ENCODE measurements at places on chromosomes 2 and 18.

GRCh38 chr2:38152035-38152434 is 76.1 kb upstream of the CYP1B1 start:
- DNase-seq, result no peak

- no peak for DNase-seq
Measured at GRCh38 chr2:1079873-1080799, 129.5 kb downstream of the SNTG2 start.

- DNase-seq, result no peak
Measured at GRCh38 chr2:225454412-225454811, 54.9 kb downstream of the NYAP2 start.

DNA sequence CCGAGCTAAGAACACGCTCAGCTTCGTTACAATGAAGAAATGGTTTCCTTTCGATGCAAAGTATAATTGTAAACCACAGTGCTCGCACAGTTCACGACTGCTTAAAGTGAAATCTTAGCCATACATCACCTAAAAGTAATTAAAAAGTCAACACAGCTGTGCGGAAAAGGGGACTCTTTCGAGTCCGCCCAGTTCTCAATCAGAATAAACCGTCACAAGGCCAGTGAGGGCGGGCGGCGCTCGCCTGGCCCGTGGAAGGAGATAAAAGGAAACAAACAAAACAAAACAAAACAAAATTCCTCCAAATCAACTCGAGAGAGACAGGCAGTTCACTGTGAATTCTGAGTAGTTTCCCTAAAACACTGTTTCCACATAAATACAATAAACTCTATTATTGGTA is 200.9 kb downstream of the TWIST2 start:
- DNase-seq, result no peak

DNA sequence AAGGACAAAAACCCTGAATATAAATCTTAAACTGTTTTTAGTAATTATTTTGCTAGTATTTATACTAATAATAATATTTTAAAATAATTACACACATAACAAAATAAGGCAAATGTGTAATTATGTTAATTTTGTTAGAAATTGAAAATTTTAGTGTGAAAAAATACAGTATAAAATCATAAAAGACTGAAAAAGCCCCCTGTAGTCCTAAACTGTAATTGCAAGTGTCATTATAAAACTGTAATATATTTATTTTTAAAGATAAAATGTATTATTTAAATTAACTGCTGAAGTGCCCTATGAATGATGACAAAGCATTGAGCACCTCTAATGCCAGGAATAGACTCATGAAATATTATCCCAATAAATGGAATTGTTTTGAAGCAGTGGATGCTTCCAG is 1117.7 kb downstream of the CBLN2 start:
- DNase-seq, result no peak

DNA sequence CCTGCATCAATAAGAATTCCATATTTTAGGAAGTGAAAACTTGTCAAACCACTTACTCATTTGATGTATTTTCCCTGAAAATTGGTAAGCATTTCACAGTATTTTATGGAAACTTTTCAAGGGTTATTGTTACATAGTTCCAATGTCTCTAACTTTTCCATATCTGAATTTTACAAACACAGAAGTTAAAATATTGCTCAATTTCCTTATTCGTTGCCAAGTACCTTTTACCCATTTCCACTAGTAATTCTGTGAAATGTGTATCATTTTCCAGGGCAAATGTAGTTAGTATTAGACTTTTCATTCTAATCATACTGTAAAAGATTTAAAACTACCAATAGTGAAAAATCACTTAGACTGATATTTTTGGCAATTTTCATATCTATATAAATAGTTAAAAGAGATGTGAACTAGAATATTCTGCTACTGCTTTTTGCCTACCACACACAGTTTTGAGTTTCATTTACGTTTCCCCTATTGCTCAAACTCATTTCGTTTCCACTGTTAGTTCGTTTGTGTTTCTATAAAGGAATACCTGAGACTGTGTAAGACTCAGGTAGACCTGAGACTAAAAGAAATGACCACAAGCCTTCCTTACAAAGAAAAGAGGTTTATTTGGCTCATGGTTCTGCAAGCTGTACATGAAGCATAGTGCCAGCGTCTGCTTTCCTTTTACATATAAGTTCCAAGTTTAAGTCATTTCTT is 86.3 kb downstream of the PMS1 start:
- no peak for DNase-seq

DNA sequence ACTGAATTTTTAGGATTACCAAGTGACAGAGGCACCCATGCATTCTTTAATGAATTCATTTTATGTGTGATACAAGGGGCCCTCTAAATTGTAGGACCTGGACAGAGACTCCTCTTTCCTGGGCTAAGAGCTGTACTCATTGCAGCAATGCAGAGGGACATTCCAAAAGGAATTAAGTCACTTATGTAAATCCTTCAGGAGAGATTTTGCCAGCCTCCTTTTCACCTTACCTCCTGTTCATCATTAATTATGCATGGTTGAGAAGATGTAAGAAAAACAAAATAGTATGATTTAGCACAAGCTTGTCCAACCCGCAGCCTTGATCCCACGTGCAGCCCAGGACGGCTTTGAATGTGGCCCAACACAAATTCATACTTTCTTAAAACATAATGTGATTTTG is 84.5 kb upstream of the TANK start:
- DNase-seq, result no peak

GRCh38 chr2:179513181-179513580 is 248.5 kb upstream of the SESTD1 start:
- DNase-seq, result no peak

- no peak for DNase-seq
Measured at GRCh38 chr18:40670668-40671375, 1284.2 kb upstream of the PIK3C3 start.

GRCh38 chr2:168147830-168148794 is 99.3 kb downstream of the STK39 start:
- no peak for DNase-seq

- DNase-seq, result no peak
Measured at GRCh38 chr18:28005164-28005563, 171.8 kb downstream of the CDH2 start.

GRCh38 chr2:65742977-65743376 is 310.6 kb upstream of the SPRED2 start:
- DNase-seq, result no peak

GRCh38 chr2:170404846-170405245 is 226.9 kb downstream of the MYO3B start:
- DNase-seq, result no peak

GRCh38 chr2:58428096-58429013 is 187.2 kb upstream of the FANCL start:
- DNase-seq, result no peak

- DNase-seq, result no peak
Measured at GRCh38 chr2:143241403-143242088, 112.3 kb downstream of the ARHGAP15 start.

GRCh38 chr2:241802421-241803318 is 6.3 kb upstream of the NEU4 start:
- peak; percentile 56 for DNase-seq

DNA sequence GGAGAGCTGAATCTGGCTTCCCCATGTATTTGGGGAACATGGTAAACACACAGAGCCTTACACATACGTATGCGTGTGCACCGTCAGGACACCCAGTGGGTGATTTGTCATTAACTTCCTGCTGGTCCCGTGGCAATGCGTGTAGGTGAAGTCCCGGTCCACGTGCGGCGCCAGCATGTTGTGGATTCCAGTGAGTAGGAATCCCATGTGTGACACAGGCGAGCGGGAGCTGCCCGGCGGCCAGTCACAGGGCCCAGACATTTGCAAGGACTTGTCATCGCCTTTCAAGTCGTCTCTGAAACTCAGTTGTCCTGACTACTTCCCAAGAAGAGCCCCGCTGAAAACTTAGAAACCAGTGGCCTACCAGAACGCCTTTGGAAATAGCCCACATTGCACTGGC is 102.0 kb downstream of the RNF144A start:
- no peak for DNase-seq

DNA sequence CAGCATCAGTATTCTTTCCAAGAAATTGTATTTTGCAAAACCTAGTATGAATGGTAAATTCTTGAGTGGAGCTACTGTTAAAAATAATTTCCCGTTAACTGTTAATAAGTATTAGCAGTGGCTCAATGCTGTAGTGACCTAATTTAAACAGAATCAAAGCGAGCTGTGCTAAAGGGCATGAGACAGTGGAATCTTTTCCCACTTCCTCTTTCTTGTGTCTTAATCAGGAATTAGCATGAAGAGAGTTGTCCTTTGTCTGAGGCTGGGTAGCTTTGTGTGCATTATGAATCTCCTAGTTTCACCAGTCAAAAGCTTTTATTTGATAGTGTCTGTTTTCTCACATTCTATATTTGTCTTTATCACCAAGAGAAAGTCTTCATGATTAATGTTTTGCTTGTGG is 298.8 kb upstream of the GCFC2 start:
- DNase-seq, result no peak

DNA sequence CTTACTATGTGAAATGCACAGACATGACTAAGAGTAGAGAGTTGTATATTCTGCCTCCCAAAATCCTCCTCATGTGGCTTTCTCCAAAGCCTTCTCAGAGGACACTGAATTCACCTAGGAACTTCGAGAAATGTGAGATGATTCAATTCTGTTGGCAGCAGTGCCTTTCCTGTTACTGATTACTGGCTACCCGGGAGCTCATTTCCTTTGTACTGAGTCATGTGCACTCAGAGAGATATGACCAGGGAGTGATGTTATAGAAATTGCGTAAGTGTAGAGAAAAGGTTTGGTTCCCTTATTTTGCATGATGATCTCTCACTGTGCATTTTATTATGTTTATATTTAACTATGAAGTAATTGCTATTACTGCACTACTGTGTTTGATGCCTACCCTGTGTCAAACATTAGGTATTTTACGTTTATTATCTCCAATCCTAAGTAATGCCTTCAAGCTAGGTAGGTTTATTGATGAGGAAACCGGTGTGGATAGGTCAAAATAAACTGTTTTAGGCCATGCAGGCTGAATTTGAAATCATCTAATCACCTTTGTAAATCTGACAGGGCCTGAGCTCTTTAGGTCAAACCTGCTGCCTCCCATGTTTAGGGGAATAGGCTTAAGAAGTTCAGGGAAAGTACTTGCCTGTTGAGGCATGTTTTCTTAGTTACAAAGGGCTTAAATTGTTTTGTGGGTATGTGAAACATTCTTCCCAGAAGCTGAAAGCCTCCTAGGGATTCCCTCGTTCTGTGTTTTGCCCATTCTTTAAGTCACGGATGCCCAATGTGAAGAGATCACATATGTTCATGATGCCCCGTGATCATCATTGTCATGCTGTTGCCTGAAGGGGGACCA is 86.8 kb downstream of the FMNL2 start:
- no peak for DNase-seq

DNA sequence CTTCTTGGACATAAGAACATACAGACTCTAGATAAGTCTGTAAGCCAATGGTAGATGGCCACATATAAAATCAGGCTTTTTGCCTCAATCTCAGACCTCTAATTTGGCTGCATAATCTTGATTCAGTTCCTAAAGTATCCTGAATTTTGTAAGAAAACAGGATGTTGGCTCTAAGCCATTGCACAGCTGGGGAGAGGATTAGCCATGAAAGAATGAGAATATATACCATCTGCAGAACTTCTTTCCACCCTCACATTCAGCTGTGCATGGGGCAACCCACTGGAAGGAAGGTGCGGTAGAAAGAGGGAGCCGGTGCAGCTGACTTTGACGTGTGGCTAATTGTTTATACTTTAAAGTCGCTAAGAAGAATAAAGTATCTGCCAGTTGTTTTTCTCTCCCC is 1061.6 kb upstream of the FAM98A start:
- no peak for DNase-seq

DNA sequence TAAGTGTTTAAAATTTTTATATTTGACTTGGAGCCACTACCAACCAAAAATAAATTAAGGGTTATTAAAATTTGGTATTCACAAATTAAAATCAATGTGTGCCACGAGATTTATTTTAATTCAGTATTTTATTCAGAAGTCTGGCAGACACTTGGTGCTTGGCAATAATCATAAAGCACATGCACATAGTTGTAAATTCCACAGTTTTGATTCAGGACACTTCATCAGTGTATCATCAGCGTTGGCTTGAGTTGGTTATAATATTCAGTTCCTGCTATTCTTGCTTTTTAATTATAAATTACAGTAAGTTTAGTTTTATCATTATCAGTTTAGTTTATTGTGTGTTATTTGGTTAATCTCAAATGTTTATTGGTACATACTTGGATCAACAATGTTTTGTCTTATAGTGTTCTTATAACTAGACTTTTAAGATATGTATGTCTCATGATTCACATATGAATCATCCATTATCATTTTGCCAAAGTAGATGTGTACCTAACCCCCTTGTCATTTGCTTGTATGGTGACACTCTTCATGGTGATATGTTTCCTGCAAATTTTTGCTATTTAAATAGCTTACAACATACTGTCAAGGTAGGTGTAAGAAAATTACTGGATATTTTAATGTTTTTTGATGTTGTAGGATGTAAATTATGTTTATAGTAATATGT is 237.9 kb downstream of the BABAM2 start:
- no peak for DNase-seq

DNA sequence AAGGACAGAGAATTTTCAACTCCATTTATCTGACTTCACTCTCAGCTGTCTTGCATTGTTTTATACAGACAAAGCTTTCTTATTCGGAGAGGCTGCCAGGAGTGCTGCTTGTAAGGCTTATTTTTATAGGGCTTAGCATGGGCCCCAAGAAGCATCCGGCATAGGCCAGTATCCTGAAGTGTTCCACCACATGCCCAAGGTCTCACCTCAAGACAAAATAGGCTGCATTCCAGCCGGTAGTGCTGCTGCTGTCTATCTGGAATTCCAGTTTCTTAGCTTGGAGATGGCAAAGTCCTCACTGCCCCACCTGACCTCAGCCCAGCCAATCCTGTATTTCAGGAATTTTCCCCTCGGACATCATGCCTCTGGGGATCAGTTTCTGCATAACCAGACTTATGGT is 47.6 kb upstream of the MCFD2 start:
- DNase-seq, result no peak

DNA sequence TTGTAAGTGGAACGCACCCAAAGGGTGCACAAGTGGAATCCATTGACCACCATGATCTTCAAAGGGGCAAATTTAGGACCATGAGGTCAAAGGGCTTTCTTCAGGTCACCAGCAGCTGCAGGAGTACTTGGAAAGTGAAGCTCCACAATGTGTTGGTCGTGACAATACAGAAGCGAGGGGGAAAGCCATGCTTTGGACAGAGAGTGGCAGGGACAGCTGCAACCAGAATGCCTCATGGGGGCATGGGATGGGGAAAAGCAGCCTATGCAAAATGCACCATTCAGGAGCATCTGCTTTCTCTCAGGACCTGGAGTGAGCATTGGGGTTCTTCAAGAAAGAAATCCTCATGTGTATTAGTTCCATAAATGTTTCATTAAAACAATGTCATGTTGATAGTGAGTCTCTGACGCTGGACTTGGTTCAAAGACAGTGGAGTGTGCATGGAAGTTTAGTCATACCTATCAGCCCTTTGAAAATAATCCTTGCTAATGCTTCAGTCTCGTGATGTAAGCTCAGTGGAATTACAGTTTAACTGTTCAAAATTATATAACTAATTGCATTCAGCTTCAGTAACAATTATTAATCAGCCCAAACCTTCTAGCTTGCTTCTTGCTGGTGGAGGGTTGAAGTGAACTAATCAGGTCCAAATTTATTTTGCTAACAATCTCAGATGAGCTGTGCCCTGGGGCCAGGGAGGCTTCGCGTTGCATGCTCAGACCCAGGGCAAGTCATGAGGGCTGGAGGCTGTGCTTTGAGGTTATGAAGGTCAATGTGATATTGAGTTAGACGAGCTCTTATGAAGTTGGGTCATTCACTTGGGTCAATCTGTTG is 41.6 kb downstream of the ACKR3 start:
- DNase-seq, result no peak
